Fibroblast of skin of right quadriceps (primary cell): ENCODE measurements at places on chromosomes 5 and 9.

- DNase-seq: no peak
Observed at GRCh38 chr9:90029386-90029785, 424.6 kb downstream of the GADD45G start.

- no peak for DNase-seq
Observed at GRCh38 chr9:32886021-32886420, 102.7 kb downstream of the TMEM215 start.

DNA sequence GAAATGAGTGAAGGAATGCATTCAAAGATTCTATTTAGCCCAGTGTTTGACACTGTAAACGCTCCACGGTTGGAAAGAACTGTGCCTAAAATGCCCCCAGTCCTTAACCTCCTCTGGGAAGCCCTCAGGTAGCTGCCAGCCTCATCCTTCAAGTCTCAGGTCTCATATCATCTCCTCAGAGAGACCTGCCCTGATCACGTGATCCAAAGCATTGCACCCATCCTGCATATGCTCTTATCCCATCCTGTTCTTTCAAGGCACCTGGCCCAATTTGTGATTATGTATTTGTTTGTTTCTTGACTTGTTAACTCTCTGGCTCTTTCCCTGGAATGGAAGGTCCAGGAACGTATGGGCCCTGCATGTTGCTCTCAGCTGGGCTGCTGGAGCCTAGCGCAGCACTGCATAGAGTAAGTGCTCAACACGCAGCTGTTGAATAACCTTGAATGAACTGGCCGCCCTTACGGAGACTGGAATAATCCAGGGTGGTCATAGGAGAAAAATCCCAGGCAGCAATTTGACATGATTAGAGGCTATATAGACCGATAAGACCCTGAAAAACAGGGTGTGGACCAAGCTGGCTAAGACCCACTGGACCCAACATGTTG is 8.7 kb downstream of the C1QTNF2 start:
- DNase-seq: no peak

- DNase-seq: no peak
Observed at GRCh38 chr5:88322785-88323184, 54.1 kb upstream of the TMEM161B start.

GRCh38 chr9:118148990-118149389 is 444.8 kb downstream of the TLR4 start:
- DNase-seq: no peak
